ENCODE measurements at places on chromosomes 6 and 20.

DNA sequence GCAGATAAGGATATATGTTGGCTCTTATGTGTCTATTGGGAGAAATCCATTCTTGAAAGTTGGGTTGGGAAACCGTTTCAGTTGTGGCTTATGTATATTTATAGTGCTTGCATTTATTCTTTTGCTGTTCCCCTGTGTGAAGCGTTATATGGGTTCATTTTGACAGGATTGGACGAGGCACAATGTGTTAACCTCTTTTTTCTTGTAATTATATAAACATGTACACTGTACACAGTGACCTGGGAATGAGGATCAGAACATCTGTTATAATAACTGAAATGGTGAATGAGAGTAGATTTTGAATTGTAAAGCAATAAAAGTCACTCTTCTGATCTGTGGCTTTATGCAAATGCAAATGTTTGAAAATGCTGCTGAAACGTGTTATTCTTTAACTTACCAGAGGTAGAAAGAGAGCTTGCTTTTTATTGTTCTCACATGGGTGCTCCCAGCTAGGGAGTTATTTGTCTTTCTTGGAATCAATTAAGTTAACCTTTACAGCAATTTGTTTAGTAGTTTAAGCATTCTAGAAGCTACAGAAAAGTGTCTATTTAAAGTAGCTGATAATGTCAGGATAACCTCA lies 213.7 kb downstream of the GRIK2 start:
- no peak for DNase-seq

DNA sequence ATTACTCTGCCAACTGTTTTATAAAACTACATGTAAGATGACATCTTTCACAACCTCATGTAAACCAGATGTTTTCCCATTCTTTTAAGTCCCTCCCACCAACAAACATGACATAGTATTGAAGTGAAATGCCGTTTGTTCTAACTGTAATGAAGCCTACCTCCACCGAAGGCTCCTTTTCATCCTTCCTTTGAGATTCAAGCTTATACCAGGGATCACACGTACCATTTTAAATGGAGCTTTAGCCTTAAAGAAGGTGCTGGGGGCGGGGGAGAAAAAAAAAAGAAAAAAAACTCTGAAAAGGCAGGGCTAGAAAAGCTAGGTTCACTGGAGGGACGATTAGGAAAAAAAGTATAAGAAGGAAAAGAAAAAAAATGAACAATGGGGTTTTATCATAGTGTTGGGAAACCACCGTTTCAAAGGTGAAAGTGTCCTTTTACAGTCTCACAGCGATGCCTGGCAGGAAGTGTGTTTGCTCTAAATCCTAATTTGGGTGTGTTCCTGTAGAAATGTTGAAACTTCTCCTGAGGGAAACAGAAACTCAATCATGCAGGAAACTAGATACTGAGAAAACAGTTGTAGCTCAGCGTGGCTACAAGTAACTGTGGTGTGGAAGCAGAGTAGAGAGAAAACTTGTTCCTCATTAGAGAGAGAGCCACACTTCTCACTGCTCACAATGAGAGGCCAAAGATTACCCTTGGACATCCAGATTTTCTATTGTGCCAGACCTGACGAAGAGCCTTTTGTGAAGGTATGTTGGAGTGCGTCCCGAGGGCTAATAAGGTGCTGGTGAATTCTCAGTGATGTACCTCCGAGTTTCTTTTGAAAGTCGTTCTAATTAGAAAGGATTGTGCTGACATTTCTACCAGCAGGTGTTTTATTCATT lies 37.6 kb upstream of the HINT3 start:
- peak; percentile 87 for DNase-seq

DNA sequence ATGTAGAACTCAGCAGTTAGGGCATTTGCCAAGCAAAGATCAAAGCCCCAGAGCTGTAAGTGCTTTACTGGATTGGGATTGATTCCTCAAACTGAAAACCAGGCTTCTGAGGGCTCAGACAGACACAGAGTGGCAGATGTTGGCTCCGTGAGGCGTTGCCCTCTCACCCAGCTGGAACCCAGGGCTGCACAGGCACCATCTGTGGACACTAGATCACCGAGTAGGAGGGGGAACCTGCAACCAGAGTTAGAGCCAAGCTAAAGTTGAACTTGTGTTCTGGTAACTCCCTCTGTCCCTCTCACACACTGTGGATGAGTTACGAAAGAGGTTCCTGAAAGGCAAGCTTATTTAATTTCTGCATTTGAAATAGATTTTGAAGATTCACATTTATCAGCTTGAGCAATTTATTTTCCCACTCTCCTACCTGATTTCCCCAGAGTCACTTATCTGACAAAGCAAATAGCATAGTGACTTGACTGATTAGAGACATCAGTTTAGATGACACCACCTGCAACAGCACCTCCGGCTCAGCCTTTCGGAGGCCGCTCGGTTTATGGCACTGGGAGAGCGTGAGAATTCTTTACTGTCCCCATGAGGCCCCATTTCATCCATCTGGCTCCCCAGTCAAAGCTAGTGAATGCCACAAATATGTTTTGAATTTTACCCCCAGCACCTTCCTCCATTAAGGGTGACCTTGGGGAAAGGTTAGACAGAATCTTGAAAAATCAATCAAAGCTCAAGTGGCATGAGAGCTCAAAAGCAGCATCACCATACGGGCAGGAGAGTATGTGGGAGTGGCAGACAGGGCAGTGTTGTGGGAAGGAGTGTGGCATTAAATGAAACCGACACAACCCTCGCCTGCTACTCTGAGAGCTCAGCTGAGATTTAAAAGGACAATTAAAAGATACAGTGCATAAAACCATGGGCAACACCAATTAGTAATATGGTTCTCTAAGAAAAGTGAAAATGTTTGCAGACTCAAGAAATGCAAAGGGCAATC lies 48.5 kb downstream of the RPF2 start:
- no peak for DNase-seq

DNA sequence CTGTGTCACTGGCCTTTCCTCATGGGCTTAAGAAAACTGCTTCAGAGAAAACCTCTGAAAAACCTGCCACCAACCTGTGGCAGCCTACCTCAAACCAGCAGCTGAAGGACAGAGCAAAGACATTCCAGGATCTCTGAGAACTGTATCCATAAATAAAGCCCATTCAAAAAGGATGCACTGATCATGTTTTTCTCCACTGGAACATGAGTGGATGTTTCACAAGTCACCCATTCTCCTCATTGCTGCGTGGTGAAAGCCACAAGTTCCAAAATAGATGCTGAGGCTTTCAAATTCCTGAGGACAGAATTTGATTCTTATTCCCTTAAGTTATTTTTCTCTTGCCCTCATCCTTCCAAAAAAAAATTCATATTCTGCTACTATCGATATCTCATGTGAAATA lies 280.6 kb downstream of the KHDC1L start:
- DNase-seq = no peak
